MG63 (cell line): ENCODE measurements at places on chromosomes 5 and 9. TPM values are rescaled to one million over a fixed set of nuclear protein-coding genes. Genes with fewer than 3 reads are reported as not detected.

DNA sequence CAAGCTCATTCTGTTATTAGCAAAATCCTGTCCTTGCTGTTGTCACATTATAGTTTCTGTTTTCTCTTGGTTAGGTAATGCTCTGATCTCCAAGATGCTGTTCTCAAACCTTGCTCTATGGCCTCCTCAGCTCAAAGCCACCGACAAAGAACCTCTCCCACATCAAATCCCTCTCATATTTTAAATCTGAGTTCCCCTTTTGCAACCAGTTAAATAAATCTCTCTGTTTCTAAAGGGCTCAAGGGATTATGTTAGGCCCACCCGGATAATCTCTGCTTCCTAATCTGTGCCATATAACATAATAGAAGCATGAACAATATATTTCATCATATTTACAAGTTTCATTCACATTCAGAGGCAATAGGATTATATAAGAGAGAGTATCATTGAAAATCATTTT lies 286.0 kb downstream of the CYLC2 start:
- DNase-seq = no peak

Gene INSL4
- not detected in 2 replicates for total RNA-seq

Gene OR1Q1
- not detected in 2 replicates for total RNA-seq

Gene OTP
- not detected in 2 replicates for total RNA-seq

Gene CCDC183
- not detected in 2 replicates for total RNA-seq

DNA sequence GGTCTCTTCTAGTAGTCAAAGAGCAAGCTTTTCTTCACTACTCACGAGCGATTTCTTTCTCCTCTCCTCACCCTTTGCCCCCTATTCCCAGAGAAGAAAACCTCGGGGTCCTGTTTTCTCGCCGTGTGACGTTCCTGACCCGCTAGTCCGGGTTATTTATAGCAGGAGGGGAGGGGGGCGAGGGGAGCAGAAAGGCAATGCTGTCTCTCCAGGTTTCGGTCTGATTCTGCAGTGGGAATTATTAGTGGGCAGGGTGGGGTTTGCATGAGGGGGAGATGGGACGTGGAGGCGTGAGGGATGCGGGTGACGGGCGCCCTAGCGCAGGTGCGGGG lies 847 bp upstream of the GABRB2 start:
- no peak for DNase-seq

- DNase-seq = no peak
Measured at GRCh38 chr9:92467511-92467910, 14.8 kb downstream of the ASPN start.

GRCh38 chr5:171288066-171288465 lies 21.0 kb upstream of the TLX3 start:
- no peak for DNase-seq

DNA sequence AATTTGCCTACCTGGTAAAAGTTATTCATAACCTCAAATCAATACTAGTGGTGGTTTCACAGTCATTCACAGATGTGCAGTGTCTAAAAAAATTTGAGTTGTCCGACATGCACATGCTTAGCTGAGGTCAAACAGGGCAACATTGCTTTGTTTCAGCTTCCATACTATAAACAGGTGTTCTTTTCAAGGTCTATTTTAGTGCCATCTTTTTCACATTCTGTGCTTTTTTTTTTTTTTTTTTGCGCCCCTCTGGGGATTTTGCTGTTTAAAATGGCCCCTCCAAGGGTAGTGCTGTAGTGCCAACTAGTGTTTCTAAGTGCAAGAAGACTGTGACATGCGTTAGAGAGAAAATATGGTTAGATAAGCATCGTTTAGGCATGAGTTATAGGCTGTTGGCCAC lies 14.5 kb downstream of the PHAX start:
- DNase-seq = no peak

GRCh38 chr5:37005252-37005651 lies 128.7 kb downstream of the NIPBL start:
- no peak for DNase-seq

DNA sequence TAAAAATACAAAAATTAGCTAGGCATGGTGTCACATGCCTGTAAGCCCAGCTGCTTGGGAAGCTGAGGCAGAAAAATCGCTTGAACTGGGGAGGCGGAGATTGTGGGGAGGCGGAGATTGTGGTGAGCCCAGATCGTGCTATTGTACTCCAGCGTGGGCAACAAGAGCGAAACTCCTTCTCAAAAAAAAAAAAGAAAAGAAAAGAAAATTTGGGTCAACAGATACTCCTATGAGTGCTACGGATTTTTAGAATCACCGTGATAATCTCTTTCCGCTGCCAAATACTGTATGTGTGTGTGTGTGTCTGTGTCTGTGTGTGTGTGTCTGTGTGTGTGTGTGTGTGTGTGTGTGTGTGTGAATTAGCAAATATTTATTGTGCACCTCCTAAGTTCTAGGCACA lies 64.4 kb downstream of the ARRDC3 start:
- DNase-seq = no peak

Gene SAPCD2
- total RNA-seq = 20.8 and 32.5 TPM in 2 replicates

DNA sequence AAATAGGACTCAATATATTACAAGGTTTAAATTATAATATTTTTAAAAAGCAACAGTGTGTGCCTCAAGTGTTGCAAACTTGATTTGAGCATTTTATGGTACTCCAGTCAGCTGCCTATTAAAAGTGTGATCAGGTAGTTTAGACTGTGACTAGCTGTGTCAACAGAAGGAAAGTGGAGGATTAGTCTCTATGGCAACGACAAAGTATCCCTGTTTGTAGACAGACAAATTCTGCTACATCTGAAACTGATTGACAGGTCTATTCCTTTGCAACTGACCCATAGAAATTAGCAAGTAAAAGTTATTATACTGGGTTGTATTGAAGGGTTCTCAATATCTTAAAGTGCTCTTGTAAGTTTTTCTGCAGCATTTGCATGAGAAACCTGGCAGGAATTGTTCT lies 249.8 kb upstream of the ARRDC3 start:
- no peak for DNase-seq

DNA sequence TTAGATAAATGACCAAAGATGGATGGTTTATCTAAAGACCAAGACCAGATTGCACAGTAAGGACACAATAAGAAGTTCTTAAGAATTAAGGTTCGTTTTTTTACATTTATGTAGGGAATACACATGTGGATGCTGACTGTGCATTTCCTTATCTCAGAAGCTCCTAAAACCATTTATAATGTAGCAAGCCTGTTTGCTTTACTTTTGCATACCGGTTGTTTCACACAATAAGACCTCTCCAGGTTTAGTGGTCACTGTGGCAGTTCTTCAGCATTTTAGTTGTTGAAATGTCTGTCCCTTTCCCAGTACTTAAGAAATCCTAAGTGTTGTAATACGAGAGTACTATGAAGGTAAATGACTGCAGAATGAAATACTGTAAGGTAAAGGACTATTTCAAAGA lies 43.6 kb downstream of the BASP1 start:
- DNase-seq = no peak

Gene BTNL3
- total RNA-seq = not detected in 2 replicates

GRCh38 chr9:101601904-101602765 lies 7.4 kb upstream of the PPP3R2 start:
- DNase-seq = peak; percentile 6

DNA sequence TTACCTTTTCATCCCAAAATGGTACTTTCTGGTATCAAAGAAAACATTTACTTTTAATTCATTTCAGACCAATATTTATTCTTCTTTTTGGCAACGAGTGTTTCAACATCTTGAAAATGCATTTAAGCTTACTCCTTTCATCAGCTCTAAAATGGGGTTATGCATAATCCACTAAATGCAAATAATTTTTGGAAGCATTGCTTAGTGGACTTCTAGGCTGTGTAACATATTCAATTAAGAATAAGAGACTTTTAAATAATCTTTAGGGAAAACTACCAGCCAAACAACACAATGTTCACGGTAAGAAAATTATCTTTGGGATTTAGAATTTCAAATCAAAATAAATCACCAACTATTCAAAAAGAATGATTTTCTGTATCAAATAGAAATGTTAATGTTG lies 118.2 kb downstream of the ADAMTS6 start:
- DNase-seq = no peak

DNA sequence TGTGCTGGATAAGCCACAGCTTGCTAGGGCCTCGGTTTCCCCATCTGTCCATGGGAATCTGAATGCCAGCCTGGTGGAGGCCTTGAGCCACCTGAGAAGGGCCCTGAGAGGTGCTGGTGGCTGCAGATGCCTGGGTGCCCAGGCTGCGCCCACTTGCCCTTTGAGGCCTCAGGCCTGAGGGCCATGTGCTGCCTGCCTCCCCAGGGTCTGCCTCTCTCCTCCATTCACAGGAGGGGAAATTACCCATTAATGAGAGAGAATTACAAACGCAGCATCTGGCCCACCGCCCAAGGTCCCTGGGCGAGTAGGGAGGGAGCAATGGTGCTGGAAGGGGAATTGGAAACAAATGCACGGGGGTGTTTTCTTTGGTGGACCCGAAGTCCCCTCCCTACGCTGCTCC lies 59.6 kb downstream of the BARX1 start:
- DNase-seq = no peak

Gene PRSS3
- total RNA-seq = not detected in 2 replicates

GRCh38 chr5:167155387-167156005 lies 1135.9 kb upstream of the WWC1 start:
- no peak for DNase-seq

Gene SPATA6L
- not detected in 2 replicates for total RNA-seq

DNA sequence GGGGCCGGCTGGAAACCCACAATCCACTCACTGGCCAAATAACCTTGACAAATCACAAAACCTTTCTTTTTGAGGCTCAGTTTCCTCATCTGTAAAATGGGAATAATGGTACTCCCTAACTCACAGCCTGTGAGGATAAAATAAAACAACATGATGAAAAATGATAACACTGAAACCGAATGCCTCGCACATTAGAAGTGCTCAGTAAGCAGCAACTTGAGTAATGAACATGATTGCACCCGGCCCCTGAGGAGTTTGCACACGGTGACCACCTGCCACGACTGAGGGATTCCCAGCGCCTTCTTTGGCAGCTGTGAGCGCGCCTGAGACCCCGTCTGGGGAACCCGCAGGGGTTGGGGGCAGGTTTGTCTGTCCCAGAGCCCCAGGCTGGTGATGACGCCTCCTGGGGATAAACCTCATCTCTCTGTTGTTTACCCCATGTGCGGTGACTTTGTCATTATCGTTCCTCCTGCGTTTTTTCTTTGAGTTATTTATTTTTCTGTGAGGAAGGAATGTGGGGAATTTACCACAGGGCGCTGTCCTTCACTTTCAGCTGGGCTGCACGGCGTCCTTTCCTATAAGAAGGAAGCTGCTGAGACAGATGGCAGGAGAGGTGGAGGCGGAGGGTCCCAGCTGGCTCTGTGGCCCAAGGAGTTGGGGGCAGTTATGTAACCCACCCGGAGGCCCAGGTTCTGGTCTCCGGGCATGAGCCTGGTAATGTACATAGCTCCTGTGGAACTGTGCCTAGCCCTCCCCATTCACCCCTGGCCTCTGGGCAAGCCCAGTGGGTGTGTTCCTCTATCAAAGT lies 3.0 kb upstream of the SYNPO start:
- DNase-seq = peak; percentile 83

GRCh38 chr9:111078391-111079038 lies 40.2 kb upstream of the LPAR1 start:
- no peak for DNase-seq

- no peak for DNase-seq
Measured at GRCh38 chr9:129816501-129817435, 7.2 kb downstream of the TOR1A start.

- no peak for DNase-seq
Measured at GRCh38 chr5:73966451-73966850, 340.5 kb downstream of the ARHGEF28 start.

DNA sequence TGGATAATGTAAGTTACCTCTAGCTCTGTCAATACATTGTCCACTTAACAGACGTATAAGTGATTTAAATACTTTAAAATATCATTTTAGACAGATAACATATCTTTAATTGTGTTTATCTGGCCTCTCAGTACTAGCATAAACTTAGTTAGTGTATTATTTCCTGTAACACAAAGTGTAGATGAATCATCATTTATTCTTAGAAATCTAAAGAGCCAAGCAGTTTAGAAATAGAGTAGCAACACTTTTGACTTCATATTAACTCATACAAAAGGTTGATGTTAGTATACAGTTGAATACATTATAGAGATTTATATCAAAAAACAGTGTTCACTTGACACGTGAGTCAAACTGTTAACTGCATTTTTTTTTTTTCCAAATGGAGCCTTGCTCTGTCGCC lies 18.0 kb downstream of the NCBP1 start:
- DNase-seq = no peak

DNA sequence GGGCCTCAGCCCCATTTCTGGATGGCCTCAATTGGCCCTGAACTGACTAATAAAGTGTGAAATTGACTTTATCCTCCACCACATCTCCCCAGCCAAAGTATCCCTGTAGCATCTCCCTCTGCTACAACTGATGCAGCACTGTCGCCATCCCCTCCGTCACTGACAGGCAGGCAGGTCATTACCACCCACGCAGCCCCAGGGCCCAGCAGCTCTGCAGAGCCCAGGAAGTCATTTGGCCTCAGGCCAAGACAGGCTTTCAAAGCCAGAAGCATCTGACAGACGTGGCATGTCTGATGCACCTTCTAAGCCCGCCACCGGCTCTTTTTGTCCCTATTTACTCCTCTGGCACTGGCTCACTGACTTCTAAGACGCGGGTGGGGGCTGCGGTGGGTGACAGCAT lies 65.3 kb downstream of the ARHGEF37 start:
- no peak for DNase-seq

GRCh38 chr5:18526792-18527405 lies 892.6 kb downstream of the TAF11L14 start:
- no peak for DNase-seq

- DNase-seq = no peak
Measured at GRCh38 chr9:117835798-117836197, 131.6 kb downstream of the TLR4 start.

GRCh38 chr5:83577036-83577636 lies 105.6 kb downstream of the VCAN start:
- DNase-seq = no peak

DNA sequence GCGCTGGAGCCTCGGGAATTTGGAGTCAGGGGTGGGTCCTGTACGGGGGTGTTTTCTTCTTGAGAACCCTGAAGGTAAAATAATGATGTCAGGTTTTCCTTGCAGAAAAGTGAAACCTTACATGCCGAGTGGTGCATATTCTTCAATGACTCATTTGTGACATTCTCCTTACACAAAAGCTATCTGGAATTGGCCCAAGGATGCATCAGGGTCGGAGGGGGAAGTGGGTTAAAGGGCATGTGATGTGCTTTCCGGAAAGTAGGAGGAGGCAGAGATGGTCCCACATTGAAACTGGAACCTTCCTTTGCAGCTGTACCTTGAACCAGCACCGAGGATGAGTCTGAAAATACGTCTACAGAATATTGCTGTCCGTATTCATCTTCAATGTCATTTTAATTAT lies 411.2 kb upstream of the IRX4 start:
- peak; percentile 31 for DNase-seq

Gene PLPP7
- total RNA-seq = 8.1 and 16.3 TPM in 2 replicates

DNA sequence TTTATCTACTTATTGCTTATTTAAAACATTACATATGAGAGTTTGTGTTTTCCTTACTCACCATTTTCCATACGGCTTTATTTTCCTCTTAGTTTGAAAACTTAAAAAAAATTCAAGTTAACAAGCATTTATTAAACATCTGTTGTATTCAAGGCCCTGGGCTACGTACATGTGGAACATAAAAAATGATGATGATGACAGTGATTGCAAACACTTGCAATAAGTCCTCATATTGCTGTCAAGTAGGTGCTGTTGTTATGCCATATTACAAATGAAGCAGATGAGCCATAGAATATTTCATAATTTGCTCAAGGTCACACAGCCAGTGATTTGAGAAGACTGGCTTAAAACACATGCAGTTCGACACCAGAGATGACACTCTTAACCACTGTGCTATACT lies 180.6 kb downstream of the COMMD10 start:
- DNase-seq = no peak

- no peak for DNase-seq
Measured at GRCh38 chr5:175060257-175060656, 335.9 kb downstream of the MSX2 start.

Gene CYSTM1
- total RNA-seq = 12.9 and 29.4 TPM in 2 replicates

Gene TAF11L10
- total RNA-seq = not detected in 2 replicates
